ENCODE measurements at places on chromosomes 2 and 18.

DNA sequence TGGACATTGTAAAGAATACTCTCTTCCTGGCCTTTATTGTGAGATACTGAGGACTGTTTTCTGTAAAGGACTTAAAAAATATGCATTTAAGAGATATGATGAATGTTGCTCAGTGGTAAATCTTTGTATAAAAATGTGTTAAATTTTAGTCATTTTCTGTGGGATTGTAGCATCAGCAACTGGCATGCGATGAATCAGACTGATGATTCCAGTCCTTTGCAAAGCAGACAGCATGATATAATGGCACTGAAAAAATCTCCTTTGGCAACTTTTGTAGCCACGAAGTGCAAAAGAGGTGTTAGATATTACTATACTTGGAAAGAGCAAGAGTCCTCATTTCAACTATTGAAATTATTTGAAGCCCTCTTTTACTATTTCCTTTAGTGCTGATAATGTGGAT lies 678.7 kb downstream of the PLCL1 start:
- no peak for DNase-seq

GRCh38 chr2:23607925-23608324 lies 222.9 kb downstream of the KLHL29 start:
- no peak for DNase-seq

GRCh38 chr2:36489281-36489680 lies 108.7 kb downstream of the FEZ2 start:
- DNase-seq = no peak

DNA sequence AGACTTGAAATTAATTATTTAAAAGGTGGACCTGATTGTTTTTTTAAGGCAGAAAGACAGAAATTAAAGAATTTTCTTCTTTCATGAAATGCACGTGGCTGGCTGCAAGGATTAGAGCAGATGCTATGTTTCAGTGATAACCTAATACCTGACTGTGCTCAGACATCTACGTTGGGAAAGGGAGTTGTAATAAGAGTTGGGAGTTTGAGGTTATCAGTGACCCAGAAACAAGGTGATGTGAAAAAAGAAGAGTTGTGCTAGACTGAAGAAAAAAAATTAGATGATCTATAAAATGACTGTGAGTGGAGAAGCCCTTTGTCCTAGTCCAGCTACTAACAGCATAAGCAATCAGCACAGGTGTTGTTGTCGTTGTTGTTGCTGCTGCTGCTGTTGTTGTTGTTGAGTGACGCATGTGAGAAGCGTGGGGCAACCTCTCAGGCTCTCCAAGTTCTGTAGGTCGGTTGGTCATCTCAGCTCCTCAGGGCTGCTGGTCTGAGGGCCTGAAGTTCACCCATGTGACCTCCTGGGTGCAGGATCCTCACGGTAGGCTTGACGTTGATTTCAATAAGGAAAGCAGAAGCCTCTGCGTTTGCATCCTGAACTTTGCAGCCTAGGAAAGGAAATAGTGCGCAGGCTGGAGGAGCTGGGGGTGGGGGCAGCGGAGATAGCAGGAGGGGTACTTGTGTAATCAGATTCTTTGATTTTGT lies 7.6 kb downstream of the POU3F3 start:
- no peak for DNase-seq

GRCh38 chr2:182090486-182090885 lies 104.8 kb downstream of the PPP1R1C start:
- no peak for DNase-seq

DNA sequence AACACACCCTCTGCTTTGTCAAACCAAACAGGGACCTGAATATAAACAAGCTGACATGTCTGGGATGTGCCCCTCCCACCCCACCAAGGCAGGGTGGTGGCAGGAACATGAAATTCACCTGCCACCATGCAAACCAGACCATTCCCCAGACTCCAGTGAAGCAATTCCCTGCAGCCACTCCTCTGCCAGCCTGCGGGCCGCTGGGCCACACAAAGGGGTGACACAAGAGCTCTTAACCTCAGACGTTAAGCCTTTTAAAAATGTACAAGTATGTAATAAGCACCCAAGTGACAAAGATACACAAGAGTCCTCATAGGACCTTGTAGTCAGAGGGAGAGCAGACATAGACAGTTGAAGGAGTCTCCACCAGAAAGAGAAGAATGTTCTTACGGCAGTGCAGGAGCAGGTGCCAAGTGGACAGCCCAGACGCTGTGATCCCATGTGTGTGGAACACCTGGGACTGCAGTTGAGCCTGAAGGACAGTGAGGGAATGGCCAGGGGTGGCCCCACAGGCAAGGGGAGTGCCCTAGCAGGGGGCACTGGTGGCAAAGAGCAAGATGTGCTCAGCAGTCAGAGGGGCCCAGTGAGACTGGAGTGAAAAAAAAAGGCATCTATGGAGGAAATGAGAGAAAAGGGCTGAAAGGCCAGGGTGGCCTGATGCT lies 36.9 kb downstream of the CRACDL start:
- DNase-seq = no peak

DNA sequence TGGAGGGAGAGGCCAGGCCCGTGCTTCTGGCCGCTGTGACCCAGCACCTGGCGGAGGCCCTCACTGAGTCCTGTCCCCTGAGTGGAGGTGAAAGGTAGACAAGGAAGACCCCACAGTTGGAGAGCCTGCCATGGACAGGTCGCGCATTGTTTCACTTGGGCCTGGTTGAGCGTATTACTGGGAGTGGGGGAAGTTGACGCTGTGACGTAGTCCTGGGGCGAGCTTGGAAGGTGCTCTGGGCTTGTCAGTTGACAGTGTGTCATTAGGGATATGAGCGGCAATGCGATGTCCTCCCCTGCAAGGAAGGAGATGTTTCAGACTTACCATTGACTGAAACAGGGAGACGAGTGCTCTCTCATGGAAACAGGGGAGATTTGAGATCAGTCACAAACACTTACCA lies 127.1 kb downstream of the SH3RF3 start:
- DNase-seq = no peak

DNA sequence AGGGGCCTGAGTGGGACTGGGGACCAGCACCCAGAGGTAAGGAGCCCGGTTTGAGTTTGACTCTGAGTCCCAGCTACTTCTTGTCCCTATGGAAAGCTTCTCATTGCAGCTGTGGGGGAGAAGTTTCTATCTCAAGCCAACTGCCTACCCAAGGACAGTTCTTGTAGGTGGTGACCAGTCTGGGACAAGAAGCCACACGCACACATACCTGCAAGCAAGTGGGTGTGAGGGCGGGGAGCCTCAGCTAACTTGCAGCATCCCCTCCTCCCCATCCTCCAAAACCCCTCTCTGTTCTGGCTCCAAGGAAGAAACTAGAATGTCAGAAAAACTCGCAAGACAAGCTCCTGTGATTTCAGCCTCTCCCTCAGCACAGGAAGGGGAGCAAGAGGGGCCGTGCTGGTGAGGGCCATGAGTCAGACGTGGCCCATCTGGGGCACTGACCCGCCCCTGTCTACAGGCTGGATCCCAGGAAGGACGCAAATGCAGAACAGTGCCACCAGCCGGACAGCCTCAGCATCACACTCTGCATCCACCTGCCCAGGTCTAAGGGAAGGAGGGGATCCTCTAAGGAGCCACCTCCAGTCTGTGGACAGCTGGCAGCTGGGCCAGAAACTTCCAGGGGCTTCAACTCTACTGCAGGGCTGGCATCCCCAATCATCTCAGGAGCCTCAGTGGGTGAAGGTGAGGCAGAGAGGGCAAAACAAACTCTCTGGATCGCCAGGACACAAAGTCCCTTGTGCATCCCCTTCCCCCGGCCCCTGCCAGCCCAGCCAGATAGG lies 103.4 kb downstream of the TNS1 start:
- DNase-seq = no peak

DNA sequence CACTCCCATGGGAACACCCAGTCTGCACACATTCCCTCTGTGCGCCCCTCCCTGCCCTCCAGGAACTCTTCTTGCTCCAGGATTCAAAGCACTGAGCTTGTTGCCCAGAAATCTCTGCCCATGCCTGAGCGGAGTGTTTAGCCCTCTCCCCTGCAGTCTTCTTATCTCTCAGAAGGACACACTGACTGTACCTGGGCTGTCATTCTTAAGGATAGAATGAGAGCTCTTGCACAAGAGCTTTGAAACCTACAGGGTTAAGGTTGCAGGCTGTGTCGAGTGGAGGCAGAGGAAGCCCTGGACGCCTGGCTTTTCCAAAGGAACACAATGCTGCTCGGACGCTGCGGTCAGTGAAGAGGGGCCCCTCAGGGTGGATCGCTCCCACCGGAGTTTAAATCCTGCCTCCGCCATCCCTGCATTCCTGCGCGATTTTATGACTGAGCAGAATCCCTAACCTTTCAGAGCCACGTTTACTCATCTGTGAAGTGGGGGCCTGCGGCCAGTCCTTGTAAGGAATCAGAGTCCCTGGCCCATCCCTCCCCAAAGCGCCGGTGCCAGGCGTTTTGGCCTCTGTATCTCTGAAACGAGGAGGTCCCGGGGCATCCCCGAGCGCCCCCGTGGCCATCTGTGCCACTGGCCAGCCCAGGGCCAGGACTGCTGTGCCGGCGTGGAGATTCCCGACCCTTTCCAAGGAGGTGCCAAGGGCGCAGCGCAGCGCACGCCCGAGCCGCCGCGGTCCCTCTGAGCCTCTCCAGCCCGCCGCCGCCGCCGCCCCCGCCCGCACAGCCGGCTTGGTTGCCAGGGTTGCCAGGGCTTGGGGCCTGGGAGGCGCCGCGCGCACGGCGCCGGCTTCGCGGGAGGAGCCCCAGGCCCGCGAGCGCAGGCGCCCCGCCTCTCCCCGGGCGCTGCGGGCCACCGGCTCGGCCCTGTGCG lies 58.9 kb downstream of the FAM168B start:
- no peak for DNase-seq

- DNase-seq = no peak
Observed at GRCh38 chr2:149627111-149627801, 39.7 kb upstream of the MMADHC start.

DNA sequence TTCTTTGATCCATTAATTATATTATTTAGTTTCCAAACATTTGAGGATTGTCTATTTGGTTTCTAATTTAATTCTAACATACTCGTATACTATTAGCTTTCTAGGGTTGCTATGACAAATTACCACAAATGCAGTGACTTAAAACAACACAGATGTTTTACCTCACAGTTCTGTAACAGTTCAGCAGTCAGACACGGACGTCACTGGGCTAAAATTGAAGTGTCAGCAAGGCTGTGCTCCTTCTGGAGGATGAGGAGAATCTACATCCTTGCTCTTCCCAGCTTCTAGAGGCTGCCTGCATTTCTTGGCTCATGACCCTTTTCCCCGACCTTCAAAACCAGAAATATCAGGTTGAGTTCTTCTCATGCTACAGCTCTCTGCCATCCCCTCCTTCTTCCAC lies 117.6 kb downstream of the TFCP2L1 start:
- no peak for DNase-seq

- no peak for DNase-seq
Observed at GRCh38 chr2:40367032-40367431, 84.9 kb downstream of the SLC8A1 start.

GRCh38 chr2:163613266-163613731 lies 122.5 kb downstream of the FIGN start:
- DNase-seq = no peak

- no peak for DNase-seq
Observed at GRCh38 chr2:54503192-54503591, 47.1 kb downstream of the SPTBN1 start.

- DNase-seq = no peak
Observed at GRCh38 chr2:57576983-57577382, 469.6 kb upstream of the VRK2 start.

DNA sequence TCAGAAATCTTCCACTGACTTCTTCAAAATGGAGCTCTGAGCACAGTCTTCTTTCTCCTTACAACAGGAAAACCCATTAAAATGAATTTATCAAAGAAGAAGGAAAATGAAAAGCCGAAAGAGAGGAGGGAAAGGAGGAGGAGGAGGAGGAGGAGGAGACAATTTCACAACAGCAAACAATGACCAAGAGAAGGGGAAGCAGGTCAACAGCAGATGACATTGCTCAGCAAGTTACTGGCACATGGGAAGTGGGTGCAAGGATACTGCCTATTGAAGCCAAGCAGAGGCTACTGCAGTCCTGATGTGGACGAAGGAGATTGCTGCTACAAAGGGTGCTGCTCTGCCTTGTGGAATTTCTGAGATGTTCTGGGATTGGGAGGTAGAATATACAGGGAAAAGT lies 268.2 kb upstream of the FBXO11 start:
- no peak for DNase-seq

- DNase-seq = no peak
Observed at GRCh38 chr18:47323158-47323557, 71.7 kb upstream of the SKOR2 start.

DNA sequence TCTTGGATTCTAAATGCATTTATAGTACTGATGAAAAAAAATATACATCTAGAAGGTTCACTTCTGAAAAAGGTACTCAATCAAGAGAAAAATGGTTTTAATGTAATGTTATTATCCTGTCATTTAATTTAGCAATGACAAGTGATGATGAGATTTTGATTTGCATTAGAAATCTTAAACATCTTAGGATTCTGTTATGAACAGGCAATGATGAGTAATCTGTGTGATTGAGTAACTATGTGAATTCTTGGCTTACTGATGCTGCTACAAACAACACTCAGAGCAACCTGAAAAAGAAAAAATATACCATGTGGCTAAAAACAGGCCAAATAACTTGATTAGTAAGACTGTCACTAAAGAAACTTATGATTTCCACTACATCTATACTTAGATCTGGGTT lies 30.1 kb downstream of the RBKS start:
- no peak for DNase-seq

DNA sequence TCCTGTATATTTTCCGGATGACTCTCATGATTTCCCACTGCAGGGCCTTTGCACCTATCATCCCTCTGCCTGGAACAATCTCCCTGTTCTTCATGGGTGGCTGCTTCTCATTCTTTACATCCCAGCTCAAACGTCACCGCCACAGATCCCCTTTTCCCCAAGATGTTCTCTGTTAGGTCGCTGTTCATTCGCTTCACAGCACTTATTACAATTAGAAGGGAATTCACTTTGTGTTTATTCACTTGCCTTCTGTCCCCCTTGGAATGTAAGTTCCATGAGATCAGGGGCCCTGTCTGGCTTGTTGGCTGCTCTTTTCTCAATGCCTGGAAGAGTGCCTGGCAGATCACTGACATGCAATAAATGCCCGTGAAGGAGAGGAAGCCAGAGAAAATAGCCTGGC lies 106.7 kb downstream of the FOXI3 start:
- no peak for DNase-seq

GRCh38 chr18:28003451-28003850 lies 173.5 kb downstream of the CDH2 start:
- no peak for DNase-seq

- DNase-seq = no peak
Observed at GRCh38 chr2:130767408-130767775, 12.1 kb downstream of the AMER3 start.

- DNase-seq = no peak
Observed at GRCh38 chr2:554444-554843, 122.8 kb downstream of the TMEM18 start.

- no peak for DNase-seq
Observed at GRCh38 chr18:56273541-56274219, 364.7 kb downstream of the TXNL1 start.

- DNase-seq = no peak
Observed at GRCh38 chr18:34807106-34807796, 97.2 kb downstream of the DTNA start.

GRCh38 chr2:112065966-112066365 lies 10.9 kb downstream of the TMEM87B start:
- no peak for DNase-seq

Measured in stimulated activated CD8-positive, alpha-beta memory T cell treated with anti-CD3 and anti-CD28 coated beads, Interleukin-4, amount 100 ng/mL, for 1 hour (primary cell).